ENCODE measurements at places on chromosomes 2 and 18.

GRCh38 chr2:135709992-135710391 lies 31.7 kb upstream of the UBXN4 start:
- peak; percentile 8 for DNase-seq

DNA sequence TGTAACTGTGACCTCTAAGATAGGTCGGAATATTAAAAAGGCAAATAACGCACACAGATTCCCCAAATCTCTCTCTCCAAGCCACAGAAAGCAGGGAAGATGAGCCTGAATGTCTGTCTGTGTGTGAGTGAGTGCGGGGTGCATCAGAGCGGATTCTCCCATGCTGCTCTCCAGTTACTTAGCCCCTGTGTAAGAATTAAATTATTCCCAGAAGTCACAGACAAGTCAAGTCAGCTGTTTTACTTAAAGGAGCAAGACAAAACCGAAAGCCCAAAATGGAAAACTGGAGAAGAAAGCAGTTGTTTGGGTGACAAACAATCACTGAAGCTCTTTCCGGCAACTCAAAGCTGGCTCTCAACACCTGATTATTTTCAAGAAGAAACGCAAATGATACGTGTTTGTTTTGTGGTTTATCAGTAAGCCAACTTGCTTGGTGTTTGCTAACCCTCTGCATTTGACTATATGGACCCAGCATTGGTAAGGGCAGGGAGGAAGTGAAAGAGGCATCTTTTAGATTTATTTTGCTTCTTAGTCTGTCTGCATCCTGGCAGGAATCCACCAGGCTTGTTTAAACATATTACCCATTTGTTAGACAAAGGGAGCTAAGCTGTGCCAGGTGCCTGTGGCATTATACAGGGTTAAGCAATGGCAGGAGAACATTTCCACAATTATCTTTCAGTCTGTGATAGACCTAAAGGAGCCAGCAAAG lies 121.5 kb upstream of the CREB1 start:
- no peak for DNase-seq

DNA sequence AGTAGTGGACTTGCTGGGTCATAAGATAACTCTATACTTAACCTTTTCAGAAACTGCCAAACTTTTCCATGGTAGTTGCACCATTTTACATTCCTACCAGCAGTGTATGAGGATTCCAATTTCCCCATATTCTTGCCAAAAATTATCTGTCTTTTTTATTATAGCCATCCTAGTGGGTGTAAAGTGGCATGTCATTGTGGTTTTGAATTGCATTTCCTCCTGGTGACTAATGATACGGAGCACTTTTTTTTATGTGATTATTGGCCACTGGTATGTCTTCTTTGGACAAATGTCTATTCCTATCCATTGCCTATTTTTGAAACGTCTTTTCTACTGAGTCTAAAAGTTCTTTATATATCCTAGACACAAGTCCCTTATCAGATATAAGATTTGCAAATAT lies 44.3 kb downstream of the CACNB4 start:
- DNase-seq = no peak

DNA sequence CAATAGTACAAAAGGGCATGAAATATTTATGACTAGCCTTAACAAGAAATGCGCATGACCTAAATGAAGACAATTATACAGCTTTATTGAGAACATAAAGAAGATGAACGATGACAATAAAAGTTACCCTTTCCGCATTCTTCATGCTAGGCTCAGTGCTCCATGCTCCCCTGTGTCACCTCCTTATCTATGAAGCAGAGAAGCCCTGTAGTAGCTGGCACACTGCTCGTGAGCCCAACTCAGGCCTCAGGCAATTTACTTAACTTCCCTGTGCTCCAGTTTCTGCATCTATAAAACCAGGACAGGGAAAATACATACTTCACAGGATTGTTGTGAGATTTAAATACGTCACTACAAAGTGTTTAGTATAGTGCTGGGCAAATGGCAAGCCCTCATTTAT lies 34.5 kb upstream of the NABP1 start:
- DNase-seq = no peak

DNA sequence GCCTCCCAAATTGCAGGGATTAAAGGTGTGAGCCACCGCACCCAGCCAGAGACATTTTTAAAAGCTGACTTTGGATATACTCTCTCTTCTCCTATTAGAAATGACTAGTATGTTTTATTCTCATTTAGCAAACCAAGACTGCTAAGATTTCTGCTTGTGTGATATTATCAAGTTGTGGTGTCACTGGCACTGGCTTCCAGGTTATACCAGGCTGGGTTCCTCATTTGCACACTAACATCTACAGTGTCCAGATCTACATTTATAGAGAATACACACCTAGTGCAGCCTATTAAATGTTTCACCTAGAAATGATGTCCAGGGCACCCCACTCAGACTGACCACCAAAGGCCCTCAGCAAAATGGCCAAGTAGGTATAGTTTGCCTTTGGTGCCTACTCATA lies 265.3 kb upstream of the STON1 start:
- no peak for DNase-seq

- DNase-seq = no peak
Observed at GRCh38 chr2:6922201-6922656, 5.0 kb downstream of the RNF144A start.

DNA sequence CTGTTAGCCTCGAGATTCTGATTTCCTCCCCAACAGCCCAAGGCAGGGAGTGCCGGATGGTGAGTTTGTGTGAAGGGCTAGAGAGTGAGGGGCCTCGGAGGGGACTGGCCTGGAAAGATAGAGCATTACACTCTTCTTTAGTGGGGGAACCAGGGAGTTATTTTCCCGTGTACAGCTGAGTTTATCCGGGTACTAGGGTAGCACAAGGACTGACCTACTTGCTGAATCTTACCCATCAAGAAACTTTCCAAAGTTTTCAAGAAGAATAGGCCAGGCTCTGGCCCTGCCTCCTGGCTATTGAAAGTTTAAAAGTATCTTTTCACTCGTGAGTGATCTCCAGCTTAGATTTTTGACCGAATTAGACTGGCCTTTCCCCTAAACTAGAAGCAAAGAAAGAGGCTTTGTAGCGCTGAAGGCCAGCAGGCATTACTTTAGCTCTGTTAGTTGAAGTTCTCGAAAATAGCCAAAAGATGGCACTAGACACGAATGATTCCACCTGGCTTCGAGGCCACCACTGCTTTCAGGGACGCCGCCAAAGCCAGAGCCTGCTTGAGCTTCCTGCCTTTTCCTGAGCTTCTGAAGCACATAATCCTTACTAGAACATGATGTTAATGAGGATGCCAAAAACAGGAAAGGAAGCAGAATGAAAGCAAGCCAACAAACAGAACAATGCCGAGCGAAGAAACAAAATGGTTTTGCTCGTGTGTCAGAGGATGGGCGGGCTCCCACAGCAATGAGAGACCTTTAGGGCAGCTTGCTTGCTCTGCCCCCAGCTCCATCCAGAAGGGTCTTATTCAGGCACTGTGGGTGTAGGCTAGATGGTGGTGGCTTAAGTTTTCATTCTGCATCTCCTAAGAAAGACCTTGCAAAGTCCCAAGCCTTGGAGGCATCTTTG lies 55.8 kb downstream of the TSN start:
- DNase-seq = no peak

- DNase-seq = no peak
Observed at GRCh38 chr2:227147023-227147422, 17.0 kb downstream of the COL4A4 start.

GRCh38 chr2:86661333-86661732 lies 37.7 kb upstream of the RNF103 start:
- no peak for DNase-seq

- DNase-seq = no peak
Observed at GRCh38 chr2:163730556-163730955, 5.3 kb downstream of the FIGN start.

DNA sequence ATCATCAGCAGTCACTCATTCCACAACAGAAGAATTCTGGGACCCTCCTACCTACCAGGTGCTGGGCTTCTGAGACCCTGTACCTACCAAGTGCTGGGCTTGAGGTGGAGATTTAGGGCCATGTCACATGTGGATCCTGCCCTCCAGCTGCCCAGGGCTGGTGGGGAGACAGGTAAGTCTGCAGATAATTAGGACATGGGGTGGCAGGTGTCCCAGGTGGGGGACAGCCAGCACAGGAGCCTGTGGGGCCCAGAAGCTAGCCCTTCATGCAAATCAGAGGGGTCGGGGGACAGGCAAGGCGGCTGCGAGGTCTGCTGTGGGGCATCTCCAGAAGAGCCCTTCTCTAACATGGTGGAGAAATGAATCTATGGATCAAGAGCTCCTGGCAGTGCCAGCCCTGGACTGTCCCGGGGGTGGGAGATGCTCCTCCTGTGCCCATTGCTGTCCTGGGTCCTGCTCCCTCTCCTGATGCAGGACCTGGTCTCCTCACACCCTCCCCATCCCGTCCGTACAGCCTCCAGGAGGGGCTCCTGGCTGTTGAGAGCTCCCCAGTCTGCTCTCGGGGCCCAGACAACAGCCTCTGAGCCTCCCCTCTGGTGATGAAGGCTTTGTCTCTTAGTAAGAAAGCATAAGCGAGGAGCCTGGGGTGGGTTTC lies 106.3 kb upstream of the GLI2 start:
- DNase-seq = no peak

GRCh38 chr18:56721491-56721890 lies 70.3 kb downstream of the WDR7 start:
- no peak for DNase-seq

DNA sequence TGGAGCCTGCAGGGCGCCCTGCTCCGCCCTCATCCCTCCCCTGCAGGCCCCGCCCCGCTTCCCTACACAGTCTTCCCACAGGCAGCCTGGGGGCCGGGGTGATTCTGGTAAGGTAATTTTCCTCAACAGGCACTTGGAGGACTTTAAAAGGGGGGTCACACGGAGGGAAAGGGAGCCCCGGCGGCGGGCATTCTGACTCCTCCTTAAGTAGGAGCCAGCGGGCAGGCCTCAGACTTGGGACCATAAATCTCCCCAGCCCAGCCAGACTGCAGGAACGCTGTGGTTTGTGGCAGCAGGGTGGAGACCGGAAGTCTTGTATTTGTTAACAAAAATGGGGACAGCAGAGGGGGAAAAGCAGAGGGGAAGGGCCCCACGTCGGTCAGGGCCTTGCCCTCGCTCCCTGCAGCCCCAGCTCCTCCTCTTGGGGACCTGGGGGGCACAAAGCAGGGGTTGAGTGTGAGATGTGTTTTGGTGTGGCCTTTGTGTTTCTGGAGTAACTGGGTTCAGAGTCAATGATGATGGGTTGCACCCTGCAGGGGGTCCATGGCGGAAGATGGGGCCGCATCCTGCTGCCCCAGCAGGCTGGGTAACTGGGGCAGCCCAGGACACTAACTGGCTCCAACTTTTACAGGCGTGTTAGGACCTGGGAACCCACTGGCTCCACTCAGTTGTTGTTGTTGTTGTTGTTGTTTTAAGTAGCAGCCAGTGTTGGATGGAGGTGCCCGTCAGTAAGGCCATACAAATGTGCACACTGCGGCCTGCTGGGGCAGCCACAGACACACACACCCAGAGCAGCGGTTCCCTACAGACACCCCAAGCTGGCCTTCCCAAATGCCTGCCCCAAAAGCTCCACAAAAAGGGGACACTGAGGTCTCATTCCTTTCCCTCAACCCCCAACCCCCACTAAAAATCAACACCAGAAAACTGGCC lies 27.7 kb downstream of the SMAD7 start:
- no peak for DNase-seq

- DNase-seq = no peak
Observed at GRCh38 chr2:159034713-159035112, 66.3 kb downstream of the TANC1 start.

GRCh38 chr2:52880872-52881271 lies 886.7 kb upstream of the CHAC2 start:
- no peak for DNase-seq

GRCh38 chr18:32174719-32175118 lies 15.1 kb upstream of the MEP1B start:
- DNase-seq = no peak

- no peak for DNase-seq
Observed at GRCh38 chr2:140247451-140248195, 1467.4 kb upstream of the NXPH2 start.

DNA sequence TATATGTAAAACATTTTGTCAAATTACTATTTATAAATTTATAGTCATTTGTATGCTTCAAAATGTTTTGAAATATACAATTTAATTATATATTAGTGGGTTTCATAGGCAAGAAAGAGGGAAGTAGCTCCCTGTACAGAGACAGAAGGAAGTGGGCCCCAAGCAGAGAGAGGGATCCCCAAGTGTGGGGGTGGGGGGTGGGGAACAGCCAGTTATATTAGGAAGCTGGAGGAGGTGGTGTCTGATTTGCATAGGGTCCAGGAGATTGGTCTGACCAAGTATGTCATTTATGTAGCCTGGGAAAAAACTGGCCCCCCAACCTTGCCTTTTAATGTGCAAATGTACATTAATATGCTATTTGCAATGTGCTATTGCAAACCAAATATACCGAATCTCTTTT lies 76.5 kb upstream of the ZSWIM2 start:
- DNase-seq = no peak

- DNase-seq = no peak
Observed at GRCh38 chr18:57029761-57030160, 117.1 kb upstream of the BOD1L2 start.

DNA sequence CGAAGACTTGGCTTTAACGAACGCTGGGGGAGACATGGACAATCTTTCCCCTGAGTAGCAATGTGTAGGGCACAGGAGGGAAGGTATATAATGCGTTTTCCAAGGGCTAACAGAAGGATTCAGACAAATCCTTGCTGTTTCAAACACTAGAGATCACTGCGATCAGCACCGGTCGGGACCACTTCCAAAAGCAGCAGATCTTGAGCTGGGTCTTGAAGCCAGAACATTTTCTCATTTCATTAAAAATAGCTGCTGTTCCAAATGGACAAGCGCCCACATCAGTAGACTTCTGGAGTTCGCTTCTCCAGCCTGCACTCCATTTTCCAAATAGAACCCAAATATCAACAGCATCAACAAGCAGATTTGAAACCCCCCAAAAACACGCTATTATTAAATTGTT lies 65.1 kb upstream of the MAPRE2 start:
- DNase-seq = no peak

GRCh38 chr18:59744271-59744721 lies 47.1 kb upstream of the CCBE1 start:
- no peak for DNase-seq

- no peak for DNase-seq
Observed at GRCh38 chr2:207332480-207333212, 166.9 kb upstream of the KLF7 start.

GRCh38 chr18:45671321-45671720 lies 52.7 kb upstream of the SLC14A1 start:
- no peak for DNase-seq

DNA sequence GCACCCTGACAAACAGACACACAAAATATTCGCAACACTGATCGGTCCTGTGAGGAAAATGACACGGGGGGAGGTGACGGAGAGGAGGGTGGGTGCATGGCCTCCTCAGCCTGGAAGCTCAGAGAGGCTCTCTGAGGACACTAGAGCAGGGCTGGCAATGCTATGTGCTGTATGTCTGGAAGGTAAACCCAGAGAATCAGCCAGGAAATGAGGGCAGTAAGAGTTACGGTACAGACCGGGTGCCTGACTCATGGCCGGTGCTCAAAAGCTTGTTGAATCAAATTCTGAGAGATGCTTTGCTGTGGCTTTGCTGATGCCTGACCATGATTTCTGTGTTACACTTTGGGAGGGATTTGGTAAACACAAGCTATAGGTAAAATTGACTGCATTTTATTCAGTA lies 81.9 kb downstream of the CCDC93 start:
- no peak for DNase-seq
